Left renal cortex interstitium (tissue), 4 donors: ENCODE measurements at places on chromosomes 5 and 9. TPM values are rescaled to one million over a fixed set of nuclear protein-coding genes. Genes with fewer than 3 reads are reported as not detected.

Gene FLT4
- polyA plus RNA-seq: 35.3 TPM

Gene TTC16
- polyA plus RNA-seq: 0.24 TPM

Gene MYOT
- polyA plus RNA-seq: 1.5 TPM

Gene FOXD4L4
- polyA plus RNA-seq: not detected

Gene C9
- polyA plus RNA-seq: 0.24 TPM

Gene WHRN
- 18.1 TPM for polyA plus RNA-seq

Gene CDH6
- 53.5 TPM for polyA plus RNA-seq

- DNase-seq: no peak
These were observed 25.9 kb upstream of the PRDM12 start for GRCh38 chr9:130638284-130639123.

DNA sequence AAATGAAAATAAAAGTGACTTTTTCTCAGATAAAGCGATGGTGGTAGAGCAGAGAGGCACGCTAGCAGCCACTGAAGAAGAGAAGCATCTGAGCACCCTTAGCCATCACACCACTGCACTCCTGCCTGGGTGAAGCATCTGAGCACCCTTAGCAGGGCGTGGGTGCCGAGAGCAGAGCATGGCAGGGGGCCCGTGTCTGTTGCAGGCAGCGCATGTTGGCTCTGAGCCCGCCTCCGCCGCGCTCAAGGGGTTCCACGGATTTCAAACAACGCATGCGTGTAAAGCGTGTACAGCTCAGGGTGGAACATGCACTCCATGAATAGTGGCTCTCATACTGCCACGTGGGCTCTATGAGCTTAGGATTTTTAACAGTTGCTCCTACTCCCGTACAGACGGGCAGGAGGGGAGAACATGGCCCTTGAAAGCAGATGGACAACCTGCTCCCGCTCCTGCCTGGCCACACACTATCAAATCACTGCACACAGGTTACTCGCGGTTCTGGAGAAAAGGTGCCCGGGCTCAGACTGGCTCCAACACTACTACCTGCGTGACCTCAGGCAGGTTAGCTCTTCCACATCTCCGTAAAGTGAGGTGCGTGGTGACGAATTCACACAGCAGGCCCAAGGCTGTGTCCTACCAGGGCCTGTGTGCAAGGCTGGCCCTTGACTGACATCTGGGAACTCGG, 12.1 kb downstream of the LRRC14B start:
- no peak for DNase-seq

- no peak for DNase-seq
These were observed 98.4 kb downstream of the ZNF354C start for GRCh38 chr5:179158556-179158955.

DNA sequence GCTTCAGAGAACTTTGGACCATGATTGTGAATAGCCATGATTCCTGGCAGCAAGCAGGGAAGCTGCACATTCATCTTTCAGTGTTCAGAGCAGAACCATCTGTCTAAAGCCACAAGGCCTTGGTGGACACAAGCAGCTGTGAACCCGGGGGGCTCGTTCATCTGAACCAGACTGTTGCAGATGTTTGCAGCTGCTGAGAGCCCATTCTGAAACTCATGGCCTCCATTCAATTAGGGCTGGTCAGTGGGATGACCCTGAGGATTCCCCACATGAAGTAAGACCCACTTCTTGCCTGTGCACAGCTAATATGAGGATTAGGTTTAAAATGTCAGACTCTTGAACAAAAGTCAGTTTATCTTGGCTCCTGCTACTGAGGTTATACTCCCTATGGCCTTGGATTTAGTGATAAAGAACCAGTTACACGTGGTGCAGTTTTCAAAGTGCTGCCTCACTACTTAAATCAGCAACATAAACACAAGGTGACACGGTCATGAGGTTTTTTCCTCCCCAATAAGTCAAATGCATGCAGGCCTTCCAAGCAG, 109.8 kb upstream of the IFNK start:
- DNase-seq: peak; percentile 77

DNA sequence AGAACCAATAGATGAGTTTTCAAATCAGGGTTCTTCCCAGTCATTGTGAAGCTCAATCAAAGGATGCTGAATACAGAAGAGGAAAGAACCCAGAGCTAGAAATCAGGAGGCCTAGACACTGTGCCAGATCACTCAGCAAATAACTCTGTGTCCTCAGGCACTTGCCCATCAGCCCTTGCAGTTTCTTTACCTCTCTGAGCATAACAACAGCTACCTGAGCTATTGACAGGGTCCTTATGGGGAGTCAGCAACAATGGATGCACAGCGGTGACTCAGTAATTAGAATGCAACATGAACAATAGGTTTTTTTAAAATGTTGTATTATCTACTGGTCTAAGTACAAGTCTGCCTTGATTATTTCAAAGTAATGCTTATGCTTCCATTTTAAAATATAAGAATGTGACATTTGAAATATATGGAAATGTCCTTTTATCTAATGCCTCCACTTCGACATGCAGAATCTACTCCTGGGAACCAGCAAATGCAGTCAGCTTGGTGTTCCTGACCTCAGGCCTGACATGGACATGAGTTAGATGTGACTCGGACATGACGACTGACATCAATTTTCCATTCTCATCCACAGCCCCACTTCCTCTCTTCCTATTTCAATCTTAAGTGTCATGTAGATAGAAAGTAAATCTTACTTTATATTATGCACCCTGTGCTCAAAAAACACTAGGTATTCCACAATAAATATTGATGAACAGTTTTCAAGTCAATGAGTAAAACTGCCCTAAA, 155.0 kb downstream of the TLE1 start:
- DNase-seq: no peak

DNA sequence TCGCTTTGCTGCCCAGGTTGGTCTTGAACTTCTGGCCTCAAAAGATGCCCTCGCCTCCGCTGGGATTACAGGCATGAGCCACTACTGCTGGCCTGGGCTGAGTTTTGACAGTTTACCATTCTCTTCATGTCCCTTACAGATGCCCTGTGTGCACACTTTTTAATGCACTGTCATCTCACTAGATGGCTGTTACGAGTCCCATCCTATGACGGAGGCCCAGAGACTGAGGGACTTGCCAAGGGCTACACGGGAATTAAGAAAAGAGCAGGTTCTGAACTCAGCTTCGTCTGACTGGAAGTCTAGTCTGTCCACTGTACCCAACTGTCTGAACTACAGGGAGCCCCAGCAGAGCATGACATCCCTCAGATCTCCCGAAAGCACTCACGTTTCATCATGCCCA, 63.9 kb downstream of the ARHGEF37 start:
- DNase-seq: no peak

- DNase-seq: no peak
These were observed 3.7 kb downstream of the RECK start for GRCh38 chr9:36040271-36040925.

- no peak for DNase-seq
These were observed 20.0 kb downstream of the MORN5 start for GRCh38 chr9:122179690-122180074.

DNA sequence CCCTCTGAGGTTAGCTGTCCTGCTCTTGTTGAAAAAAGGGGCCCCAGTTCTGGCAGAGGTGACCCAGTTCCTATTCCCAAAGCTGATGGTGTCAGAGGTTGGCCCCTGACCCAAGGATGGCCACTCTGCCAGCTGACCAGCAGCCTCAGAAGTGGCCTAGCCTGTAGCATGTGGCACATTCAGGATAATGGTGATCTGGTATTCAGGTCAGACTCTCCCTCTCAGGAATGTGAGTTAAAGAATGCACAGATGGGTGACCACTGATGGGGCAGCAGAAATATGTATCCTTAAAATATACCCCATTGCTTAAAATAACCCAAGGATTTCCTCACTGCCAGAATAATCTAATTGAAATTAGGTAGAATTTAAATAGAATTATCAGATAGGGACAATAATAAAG, 369.2 kb downstream of the SEMA5A start:
- DNase-seq: no peak

GRCh38 chr5:173933901-173934300, 45.8 kb downstream of the CPEB4 start:
- DNase-seq: no peak

- DNase-seq: no peak
These were observed 45.4 kb downstream of the ENTREP1 start for GRCh38 chr9:69370430-69370829.

GRCh38 chr5:125196481-125197111, 450.2 kb upstream of the ZNF608 start:
- no peak for DNase-seq

DNA sequence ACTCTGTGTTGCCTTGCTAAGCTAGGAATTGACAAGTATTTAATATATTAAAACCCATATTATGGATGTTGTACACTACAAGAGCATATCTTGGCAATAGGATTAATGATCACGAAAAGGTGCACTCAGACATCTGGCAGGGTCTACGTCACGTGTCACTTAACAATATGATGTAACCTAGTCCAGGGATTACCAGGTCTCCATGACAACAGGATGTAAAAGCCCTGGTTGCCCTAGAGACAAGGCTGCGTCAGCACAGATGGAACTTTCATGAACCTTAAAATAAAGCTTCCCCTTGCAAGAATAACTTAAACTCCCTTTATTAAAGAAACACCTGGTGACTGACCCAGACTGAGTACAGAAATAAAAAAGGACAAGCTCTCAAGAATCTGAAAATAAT, 717.8 kb downstream of the CDH18 start:
- no peak for DNase-seq

DNA sequence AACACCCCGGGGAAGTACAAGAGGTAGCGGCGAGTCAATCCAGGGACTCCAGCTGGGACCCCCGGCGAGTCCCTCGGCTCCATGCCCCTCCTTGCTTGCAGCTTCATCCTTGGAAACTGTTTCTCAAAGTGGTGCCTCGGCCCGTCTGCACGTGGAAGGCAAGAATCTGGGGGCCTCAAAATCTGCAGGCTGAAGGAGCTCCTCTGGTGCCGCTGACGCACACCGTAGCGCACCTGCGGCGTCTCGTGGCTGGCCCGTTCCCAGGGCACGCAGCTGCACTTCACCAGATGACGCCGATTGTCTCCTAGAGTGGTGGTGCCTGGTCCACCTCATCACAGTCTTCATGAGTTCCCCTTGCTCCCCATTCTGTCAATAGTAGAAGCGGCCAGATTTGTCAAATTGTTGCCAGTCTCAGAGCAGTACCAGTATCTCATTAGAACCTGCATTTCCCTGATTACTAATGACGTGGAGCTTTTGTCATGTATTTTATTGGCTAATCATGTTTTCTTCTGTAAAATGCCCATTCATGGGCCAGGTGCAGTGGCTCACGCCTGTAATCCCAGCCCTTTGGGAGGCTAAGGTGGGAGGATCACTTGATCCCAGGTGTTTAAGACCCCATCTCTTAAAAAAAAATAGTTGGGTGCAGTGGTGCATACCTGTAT, 38.6 kb downstream of the GTF3C4 start:
- no peak for DNase-seq

- no peak for DNase-seq
These were observed 106.2 kb downstream of the FBXL7 start for GRCh38 chr5:15606197-15606596.

DNA sequence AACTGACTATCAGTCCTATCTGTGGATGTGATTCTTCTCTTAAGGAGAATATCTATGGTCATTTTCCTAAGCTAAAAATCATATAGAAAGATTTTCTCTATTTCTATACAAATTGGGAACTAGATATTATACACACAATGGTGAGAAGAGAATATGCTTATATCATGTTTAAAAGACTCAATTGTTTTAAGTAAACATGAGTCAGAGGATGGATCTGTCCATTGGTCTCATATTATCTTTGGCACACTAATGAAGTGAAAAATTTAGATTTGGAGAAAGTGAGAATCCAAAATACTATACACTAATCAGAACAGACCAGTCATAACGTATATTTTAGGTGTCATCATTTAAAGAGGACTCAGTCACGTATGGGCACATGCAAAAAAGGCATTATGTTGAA, 16.5 kb upstream of the SPINK14 start:
- no peak for DNase-seq

DNA sequence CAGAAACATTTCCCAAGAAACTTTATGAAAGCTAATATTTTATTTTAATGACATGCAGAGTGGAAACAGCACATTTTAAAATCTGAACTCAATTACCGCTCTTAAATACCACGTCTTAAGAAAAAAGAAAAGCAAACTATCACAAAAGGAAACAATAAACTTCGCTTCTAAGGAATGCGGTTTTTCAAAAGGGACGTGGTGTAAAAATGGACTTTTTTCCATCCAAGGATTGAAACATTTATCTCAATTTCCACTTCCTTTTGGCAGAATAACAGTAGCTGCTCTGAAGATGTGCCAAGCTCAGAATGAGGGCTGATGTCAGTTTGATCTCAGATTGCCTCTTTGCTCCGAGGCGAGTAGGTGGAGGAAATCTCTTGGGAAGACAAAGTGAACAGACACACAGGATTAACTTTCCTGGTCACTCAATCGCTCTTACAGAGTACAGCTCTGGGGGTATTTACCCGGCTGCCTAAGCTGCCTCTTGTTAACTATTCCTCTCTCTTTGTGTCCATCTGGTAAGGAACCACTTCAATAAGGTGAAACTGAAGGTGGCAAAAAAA, 158.5 kb downstream of the TRPM6 start:
- no peak for DNase-seq

- DNase-seq: no peak
These were observed 221.8 kb downstream of the ICE1 start for GRCh38 chr5:5644249-5644648.

GRCh38 chr5:396531-396961, 46.4 kb upstream of the EXOC3 start:
- DNase-seq: no peak

GRCh38 chr9:21465138-21465537, 17.0 kb downstream of the IFNE start:
- DNase-seq: no peak

- DNase-seq: no peak
These were observed 15.5 kb downstream of the ZBTB34 start for GRCh38 chr9:126875756-126876510.
